ENCODE measurements at places on chromosomes 1 and 21.
A peak's percentile ranks its signal among the peaks of the same experiment; 100 is the strongest.

DNA sequence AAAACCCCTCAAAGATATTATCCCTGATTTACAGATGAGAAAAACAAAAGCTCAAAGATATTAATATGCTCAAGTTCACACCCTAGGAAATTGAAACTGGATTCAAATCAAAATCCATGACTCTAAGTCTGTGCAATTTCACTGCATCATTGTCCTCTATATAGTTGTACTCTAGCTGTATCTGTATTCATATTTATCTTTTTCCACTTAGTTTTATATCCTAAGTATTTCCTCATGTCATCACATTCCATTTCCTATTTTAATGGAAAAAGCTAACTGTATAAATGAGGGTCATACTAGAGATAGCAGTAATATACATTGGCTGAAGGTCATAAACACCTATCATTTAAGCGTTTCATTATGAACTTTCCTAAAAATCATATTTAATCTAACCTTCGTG lies 42.2 kb upstream of the RALGPS2 start:
- no peak for DNase-seq

DNA sequence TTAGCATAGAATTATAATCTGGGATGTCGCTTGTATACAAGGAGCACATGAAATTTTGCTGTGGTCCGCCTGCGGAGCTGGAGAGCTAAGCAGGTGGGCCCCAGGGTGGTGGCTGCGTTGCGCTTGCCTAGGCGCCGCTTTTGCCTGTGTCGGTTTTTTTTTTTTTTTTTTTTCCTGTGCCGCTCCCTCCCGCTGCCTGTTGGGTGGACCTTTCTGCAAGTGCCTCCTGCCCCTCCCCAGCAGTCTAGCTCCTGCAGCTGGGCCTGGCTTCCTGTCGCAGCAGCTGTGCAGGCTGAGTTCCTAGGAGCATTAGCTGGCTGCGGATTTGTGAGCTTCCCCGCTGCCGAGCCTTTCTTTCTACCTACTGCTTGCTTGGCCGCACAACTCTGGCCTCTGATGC lies 20.6 kb downstream of the PYHIN1 start:
- DNase-seq, result peak; percentile 66

DNA sequence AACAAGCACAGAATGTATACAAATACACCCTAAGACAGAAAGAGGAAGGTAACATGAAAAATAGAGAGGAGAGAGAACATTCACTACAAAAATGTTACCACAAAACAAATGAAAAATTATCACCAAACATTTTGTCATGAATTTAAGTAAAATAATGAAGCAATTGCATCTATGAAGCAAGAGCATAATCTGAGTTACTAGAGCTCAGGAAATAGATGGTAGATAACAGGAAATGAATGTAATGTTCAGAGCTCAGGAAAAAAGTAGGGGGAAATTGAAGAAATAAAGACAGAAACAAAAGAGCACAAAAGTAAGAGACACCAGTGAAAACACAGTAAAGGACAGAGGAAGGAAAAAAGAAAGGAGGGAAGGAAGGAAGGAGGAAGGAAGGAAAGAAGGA lies 19.4 kb downstream of the SEC16B start:
- no peak for DNase-seq

GRCh38 chr1:40041466-40041838 lies 923 bp downstream of the CAP1 start:
- DNase-seq, result no peak

DNA sequence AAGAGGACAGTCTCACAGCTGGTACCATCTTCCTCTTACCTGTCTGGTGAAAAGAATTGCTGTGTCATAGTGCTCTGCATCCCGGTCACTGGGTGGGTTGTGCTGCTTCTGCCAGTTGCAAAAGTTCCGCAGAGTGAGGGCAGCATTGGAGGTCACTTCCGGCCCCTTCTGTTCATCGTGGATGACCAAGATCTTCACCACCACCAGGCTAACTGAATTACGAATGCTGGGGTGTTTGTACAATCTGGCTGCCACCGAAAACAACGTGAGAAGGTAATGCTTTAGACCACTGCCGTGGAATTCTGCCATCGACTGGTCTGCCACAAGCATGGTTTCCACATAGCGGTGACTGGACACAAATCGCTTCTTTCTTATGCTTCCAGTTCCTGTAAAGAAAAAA lies 2.9 kb downstream of the ADAMTS1 start:
- DNase-seq, result no peak

DNA sequence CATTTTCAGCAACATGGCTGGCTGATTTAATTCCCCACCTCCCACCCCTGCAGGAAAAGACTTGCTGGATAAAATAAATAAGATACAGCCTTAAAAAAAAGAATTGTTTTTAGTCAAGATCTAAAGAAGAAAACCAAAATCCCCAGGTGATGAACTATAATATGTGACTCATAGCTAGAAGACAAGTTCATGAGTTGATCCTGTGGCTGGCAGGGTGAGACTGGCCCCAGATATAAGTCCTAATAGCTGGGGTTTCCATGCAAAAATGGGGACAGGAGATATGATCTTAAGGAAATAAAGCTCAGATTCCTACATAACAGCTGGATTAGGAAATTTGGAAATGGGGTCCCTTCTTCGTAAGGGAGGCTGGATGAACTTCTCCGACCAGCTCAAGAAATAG lies 21.9 kb upstream of the RGSL1 start:
- no peak for DNase-seq

DNA sequence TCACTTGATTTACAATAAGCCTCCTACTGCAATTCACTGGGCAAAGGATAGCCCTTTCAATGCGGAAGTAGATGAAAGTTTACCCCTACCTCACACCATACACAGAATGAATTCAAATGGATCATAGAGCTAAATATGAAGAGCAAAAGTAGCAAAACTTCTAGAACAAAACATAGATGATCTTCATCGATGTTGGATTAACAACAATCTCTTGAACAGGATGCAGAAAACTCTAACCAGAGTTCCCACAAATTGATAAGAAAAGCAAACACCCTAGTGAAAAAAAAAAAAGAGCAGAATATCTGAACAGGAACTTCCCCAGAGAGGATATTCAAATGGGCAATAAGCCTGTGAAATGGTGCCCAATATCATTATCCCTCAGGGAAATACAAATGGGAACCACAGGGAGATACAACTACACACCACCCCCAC lies 1.9 kb upstream of the UBASH3A start:
- no peak for DNase-seq

- no peak for DNase-seq
These were observed 389.7 kb downstream of the NCAM2 start for GRCh38 chr21:21387916-21388315.

DNA sequence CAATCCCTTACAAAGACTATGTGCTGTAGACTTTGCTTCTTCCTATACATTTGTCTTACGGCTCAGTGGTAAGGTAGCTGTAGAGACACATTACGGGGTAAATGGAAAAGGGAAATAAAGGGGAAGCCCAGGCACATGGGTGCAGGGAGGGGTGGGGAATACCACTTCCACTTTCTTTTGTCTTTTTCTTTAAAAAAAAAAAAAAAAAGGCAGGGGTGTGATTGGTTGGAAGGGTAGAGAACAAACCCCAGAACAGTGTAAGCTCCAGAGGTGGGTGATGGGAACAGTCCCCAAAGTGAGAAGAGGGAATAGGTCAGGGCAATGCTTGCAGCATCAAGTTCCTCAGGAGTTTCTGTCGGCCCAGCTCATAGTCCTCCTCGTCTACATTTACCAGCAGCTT lies 3.9 kb downstream of the NIT1 start:
- no peak for DNase-seq

GRCh38 chr1:94246692-94247137 lies 9.3 kb upstream of the ARHGAP29 start:
- no peak for DNase-seq

GRCh38 chr1:70907563-70908310 lies 139.9 kb downstream of the PTGER3 start:
- no peak for DNase-seq

DNA sequence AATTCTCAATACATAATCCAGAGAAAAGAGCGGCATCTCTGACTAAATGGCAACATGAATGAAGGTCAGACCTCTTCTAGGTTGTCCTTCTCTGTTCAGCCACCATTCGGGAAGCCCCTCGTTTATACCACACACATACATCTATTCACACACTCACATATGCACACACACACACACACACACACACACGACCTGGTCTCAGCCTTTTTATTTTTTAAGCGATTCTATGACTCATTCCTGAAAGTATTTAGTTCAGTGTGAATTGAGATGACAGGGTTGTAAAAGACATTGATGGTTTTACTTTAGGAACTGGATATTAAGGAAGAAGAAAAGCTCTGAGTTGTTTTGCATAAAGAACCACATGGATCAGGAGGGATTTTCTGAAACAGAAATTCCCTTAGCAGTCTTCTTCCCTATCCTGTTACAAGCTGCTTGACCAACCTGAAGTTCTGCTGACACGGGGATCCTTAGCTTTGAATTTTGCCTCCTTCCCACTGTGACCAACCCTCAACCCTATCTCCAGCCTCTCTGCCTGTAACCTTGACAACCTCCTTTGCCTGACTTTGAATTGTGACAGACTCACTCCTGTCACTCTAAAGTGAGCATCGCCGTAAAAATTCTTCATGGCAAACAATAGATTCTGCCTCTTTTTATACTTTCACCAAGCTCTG lies 383.1 kb upstream of the ESRRG start:
- no peak for DNase-seq

DNA sequence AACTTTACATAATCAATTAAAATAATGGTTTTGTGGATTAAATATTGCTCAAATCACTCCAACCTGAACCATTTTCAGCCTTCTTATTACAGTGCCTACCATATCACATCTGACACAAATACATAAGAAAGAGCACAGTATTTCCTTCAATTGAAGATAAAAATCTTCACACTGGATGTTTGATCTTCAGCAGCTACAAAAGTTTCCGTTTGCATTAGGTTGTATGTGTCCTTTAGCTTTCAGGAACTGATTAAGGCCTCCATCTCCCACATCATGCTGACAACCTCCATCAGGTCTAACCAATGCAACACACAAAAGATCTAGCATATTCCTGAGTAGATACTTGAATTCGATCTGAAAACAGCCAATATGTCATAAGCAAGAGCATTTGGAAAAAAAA lies 195.1 kb upstream of the NR5A2 start:
- no peak for DNase-seq

GRCh38 chr1:161298116-161298515 lies 11.7 kb downstream of the MPZ start:
- DNase-seq, result no peak

DNA sequence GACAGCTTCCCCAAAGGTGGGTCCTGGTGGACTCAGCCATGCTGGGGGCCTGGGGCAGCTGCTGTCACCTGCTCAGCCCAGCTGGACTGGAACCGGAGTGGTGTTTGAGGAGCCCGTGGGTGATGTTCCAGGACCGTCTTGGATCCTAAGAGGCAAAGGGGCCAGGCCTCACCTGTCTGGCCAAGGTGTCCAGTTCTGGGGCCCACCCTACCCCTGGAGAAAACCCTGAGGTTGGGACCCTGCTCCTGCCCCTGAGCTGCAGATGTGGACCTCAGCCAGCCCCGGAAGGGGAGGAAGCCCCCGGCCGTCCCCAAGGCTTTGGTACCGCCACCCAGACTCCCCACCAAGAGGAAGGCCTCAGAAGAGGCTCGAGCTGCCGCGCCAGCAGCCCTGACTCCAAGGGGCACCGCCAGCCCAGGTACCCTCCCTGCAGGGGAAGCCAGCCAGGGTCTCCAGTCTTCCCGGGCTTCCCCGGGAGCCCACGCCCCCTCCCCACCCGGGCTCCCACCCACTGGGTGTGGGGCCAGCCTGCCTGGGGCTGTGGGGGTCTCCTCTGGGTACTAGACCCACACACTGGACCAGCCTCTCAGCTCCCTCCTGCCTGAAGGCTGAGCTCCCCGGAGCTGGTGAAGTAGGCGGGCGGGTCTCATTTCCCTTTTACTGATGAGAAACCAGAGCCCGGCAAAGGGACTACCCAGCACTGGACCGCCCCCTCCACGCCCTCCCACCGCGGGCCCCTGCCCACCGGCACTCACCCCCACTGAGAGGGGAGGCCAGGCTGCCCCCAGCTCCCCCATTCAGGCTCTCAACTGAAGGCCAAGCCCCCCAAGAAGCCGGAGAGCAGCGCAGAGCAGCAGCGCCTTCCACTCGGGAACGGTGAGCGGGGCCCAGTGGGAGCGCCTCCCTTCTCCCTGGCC lies 1.3 kb downstream of the AIRE start:
- DNase-seq, result no peak

DNA sequence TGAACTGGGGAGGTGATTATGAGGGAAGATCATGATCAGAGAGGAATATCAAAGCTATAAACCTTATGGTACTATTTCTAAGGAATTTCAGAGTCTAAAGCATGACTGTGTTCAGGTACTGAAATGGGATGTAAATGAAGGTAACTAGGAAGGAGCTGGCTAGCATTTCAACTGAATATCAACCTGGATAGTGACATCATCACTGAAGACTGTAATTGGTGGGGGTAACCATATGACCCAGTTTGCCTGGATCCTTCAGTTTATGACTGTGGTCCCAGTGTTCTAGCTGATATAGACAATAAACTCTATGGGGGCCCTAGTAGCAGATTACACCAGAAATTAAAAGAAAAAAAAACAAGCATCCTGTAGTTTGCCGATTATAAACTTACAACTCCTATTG lies 120.8 kb downstream of the APP start:
- no peak for DNase-seq

DNA sequence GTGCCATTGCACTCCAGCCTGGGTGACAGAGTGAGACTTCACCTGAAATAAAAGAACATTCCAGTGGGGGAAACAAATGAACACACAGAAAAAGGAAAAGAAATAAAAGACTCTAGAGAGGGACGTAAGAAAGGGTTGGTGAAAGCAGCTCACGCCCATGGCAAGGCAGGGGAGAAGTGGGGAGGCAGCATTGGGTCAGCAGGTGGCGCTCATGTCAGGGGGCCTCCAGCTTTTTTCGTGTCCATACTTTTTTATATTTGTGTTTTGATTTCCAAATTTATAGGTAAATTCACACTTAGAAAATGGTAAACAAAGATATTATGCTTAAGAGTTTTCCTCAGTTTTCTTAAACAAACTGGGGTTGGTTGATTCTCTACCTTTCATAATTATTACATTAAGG lies 45.5 kb downstream of the VPS13D start:
- DNase-seq, result no peak

DNA sequence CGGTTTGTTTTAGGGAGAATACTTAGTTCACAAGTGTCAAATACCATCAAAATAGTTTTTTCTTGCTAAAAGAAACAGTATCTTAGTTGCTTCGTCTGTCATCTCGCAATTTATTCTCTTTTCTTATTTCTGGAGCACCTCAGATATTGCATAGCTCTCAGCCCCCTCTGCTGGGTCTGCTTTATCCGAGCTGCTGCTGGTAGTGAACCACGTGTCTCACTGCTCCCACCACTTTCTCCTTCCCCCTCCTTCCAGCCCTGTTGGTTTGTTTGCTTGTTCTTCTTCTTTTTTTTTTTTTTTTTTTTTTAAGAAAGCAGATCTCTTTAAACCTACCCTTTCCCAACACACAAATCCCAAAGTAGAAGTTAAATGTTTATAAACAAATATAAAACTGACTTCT lies 170.8 kb downstream of the EDEM3 start:
- DNase-seq, result no peak

GRCh38 chr1:217599154-217599553 lies 31.7 kb downstream of the GPATCH2 start:
- DNase-seq, result no peak

- DNase-seq, result no peak
These were observed 9.8 kb downstream of the TEX38 start for GRCh38 chr1:46681333-46682034.

- DNase-seq, result no peak
These were observed 126.4 kb downstream of the FAM78B start for GRCh38 chr1:166040202-166040997.

- no peak for DNase-seq
These were observed 33.7 kb downstream of the AADACL4 start for GRCh38 chr1:12677565-12677964.

Data from SHP77 treated with DMSO at 0.1 percent for 48 hours (cell line).